ENCODE measurements at places on chromosomes 2 and 18. TPM values are rescaled to one million over a fixed set of nuclear protein-coding genes. Genes with fewer than 3 reads are reported as not detected.

DNA sequence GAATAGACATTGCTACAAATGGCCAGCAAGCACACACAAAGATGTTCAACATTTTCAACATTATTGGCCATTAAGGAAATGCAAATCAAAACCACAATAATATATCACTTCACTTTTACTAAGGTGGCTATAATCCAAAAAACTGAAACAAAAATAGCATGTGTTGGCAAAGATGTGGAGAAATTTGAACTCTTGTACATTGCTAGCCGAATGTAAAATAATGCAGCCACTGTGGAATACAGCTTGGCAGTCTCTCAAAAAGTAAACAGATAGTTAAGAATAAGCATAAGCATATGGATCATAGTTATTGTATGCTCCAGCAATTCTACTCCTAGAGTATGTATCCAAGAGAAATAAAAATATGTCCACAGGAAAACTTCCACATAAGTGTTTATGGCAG, 192.5 kb downstream of the EN1 start:
- no peak overlapping the region for H3K4me3 ChIP-seq
- no peaks in the 10 kb centered on the region for H3K36me3 ChIP-seq
- no peaks in the 10 kb centered on the region for H3K4me1 ChIP-seq
- DNase-seq, result no peak
- H3K27me3 ChIP-seq, result no peaks in the 10 kb centered on the region

DNA sequence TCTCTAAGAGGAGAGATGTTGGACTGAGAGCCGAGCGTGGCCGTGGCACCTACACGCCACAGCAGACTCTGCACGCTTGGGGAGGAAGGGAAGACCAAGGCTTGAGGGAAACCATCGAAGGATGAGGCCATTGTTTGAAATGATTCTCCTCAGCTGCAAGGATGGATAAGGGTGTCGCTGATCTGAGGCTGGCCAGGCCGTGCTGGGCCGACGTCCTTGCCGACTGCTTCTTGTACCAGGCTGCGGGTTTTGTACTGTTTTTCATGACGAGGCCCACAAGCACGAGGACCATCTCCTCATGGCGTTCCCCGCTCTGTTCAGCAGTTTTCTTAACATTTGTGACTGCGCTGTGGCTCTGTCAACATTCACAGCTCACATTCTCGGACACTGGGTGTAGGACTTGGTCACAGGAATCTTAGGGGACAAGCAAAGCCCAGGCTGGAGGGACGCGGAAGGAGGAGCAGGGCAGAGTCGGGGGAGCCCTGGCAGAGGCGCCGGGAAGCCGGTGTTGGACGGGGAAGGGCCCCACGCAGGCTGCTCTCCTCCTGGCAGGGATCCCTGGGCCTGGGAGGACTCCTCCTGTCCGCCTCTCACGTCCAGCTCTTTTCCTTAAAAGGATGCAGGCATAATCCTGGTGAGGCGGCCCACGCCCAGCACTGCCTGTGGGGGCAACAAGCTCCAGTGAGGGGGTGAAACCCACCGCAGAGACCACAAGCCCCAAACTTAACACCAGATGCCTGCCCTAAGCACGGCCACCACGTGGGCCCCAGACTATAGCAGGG, 259.0 kb upstream of the SALL3 start:
- DNase-seq, result no peak
- peaks cover 3% of the 10 kb centered on the region for H3K27me3 ChIP-seq
- H3K4me3 ChIP-seq, result no peak overlapping the region
- no peak overlapping the region for H3K27ac ChIP-seq

DNA sequence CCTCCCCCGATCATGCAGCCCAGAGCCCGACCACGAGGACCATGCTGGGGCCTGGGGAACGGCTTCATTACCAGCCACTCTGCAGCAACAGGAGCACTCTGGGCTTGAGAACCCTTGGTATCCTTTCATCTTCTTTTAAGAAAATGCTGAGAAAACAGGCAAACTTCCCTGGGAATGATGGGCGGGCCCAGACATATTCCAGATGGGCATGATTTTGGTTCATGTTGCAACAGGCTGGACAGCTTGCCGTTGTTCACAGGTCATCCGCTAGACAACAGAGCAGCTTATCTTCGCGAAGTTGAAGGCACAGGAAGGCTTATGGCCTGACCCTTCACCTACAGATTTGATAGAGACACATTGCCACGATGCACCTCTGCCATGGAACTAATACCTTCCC, 121.0 kb downstream of the KLHL29 start:
- no peaks in the 10 kb centered on the region for H3K27me3 ChIP-seq
- H3K36me3 ChIP-seq, result no peaks in the 10 kb centered on the region
- H3K4me3 ChIP-seq, result no peak overlapping the region
- peaks cover 18% of the 10 kb centered on the region for H3K4me1 ChIP-seq
- no peak overlapping the region for H3K27ac ChIP-seq

DNA sequence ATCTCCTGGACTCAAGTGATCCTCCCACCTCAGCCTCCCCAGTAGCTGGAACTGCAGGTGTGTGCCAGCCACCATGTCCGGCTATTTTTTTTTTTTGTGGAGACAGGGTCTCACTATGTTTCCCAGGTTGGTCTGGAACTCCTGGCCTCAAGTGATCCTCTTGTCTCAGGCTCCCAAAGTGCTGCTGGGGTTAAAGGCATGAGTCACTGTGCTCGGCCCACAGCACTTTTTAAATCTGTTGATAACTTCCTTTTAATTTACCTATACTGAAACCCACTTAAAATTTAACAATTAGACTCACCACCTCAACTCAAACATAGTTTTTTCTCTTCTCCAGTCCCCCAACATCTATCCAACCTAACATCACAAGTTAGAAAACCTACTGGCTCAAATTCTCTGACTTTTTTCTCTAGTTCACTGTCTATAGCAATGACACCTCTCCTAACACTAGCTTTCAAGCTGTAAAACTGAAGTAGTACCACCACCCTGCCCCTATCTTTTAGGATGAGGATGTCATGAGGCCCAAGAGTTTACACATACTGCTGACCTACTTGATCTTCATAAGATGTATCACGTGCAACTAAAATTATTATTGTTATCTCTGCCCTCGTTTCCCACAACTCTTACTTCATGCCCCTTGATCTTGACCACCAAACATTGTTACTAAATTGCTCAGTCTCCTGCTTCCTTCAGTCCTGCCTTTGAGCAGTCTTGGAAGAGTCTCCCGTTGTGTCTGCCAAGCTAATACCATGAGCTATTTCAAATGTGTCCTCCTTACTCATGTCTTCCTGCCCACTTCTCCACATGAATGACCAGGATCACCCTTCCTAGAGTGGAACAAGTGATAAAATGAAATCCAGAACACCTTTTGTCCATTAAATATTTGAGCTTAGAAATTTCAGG, 142.3 kb upstream of the ZFP36L2 start:
- H3K27ac ChIP-seq, result no peak overlapping the region
- peaks cover 26% of the 10 kb centered on the region for H3K4me1 ChIP-seq
- no peaks in the 10 kb centered on the region for H3K36me3 ChIP-seq
- H3K4me3 ChIP-seq, result no peak overlapping the region

ANTXR1 gene
- total RNA-seq, result 111 TPM

BCL11A gene
- 4.4 TPM for total RNA-seq

YES1 gene
- total RNA-seq, result 55.2 TPM

DNA sequence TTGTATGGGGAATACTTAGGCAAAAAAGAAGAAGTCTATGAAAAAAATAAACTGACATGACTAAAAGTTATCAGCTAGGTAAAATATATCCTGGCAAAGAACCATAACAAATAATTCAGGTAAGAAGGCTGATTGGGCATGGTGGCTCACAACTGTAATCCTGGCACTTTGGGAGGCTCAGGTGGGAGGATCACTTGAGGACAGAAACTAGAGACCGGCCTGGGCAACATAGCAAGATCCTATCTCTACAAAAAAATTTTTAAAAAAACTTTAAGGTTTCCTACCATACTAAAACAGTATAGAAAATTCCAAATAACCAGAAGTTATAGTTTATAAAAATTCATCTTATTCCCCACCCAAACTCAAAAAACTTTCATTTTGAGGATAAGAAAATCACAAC, 10.8 kb downstream of the NCKAP1 start:
- no peaks in the 10 kb centered on the region for H3K36me3 ChIP-seq
- peaks cover 5% of the 10 kb centered on the region for H3K4me1 ChIP-seq
- H3K27me3 ChIP-seq, result no peaks in the 10 kb centered on the region
- no peak overlapping the region for H3K4me3 ChIP-seq

- H3K27ac ChIP-seq, result no peak overlapping the region
- H3K27me3 ChIP-seq, result no peaks in the 10 kb centered on the region
- DNase-seq, result no peak
- no peaks in the 10 kb centered on the region for H3K36me3 ChIP-seq
These were observed 687.2 kb downstream of the RNF144A start for GRCh38 chr2:7604456-7604855.

GRCh38 chr18:62954366-62954765, 239.0 kb downstream of the PHLPP1 start:
- H3K36me3 ChIP-seq, result no peaks in the 10 kb centered on the region
- H3K27me3 ChIP-seq, result no peaks in the 10 kb centered on the region
- no peak for DNase-seq
- H3K4me3 ChIP-seq, result no peak overlapping the region

CD226 gene
- 1.4 TPM for total RNA-seq

DNA sequence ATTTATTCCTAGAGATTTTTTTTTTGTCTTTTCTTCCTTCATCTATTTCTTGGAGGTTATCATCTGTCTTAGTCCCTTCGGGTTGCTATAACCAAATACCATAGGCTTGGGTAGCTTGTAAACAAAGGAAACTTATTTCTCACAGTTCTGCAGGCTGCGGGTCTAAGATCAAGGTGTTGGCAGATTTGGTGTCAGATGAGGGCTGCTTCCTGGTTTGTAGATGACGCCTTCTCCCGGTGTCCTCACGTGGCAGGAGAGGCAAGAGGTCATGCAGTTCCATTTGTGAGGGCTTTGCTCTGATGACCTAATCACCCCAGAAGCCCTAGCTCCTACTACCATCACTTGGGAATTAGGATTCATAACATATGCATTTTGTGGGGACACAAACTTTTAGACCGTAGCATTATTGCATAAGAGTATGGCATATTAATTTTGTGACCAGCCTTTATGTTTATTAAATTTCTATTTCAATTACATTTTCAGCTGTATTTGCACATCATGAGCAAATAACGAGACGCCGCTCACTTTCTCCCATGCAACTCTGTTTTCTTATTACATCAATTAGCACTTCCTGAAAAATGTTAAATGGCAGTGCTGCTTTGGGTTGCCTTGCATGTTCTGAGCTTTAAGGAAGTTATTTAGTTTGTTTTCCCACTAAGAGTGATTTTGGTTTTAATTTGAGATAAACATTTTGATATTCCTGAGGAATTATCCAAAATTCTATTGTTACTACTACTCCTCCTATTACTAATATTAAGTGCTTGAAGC, 246.4 kb upstream of the HDAC4 start:
- H3K27me3 ChIP-seq, result peaks cover 16% of the 10 kb centered on the region
- H3K36me3 ChIP-seq, result no peaks in the 10 kb centered on the region
- H3K27ac ChIP-seq, result no peak overlapping the region

SKA1 gene
- total RNA-seq, result 1.5 TPM

- no peaks in the 10 kb centered on the region for H3K36me3 ChIP-seq
- no peak overlapping the region for H3K4me3 ChIP-seq
- no peaks in the 10 kb centered on the region for H3K4me1 ChIP-seq
- H3K27me3 ChIP-seq, result no peaks in the 10 kb centered on the region
These were observed 55.6 kb downstream of the ITGB6 start for GRCh38 chr2:160144280-160144990.

DNA sequence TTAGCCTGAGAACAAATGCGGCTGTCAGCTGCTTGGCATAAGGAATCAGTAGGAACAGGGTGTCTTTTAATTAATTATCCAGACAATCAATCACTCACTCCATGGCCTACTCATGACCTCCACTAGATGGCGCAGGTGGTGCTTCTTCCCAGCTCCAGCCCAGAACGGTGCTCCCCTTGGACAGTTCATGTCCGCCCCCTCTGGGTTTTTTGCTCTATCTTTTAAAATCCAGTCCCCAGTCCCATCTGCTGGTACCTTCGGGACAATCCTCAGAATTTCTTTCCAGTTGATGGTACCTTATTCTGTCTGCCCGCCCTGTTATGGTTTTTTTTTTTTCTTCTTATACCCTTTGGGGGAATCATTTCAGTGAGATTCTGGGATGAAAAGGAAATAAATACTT, 99.8 kb downstream of the CACNB4 start:
- peak; percentile 64 for DNase-seq
- no peaks in the 10 kb centered on the region for H3K27me3 ChIP-seq
- no peak overlapping the region for H3K27ac ChIP-seq
- H3K4me1 ChIP-seq, result peaks cover 27% of the 10 kb centered on the region
- H3K36me3 ChIP-seq, result no peaks in the 10 kb centered on the region
- H3K4me3 ChIP-seq, result no peak overlapping the region

- DNase-seq, result peak; percentile 34
- peaks cover 66% of the 10 kb centered on the region for H3K4me1 ChIP-seq
- H3K4me3 ChIP-seq, result no peak overlapping the region
- H3K27ac ChIP-seq, result peak overlapping the region; percentile 61
- H3K36me3 ChIP-seq, result no peaks in the 10 kb centered on the region
These were observed 60.1 kb upstream of the KIF5C start for GRCh38 chr2:148814860-148815419.

- no peak overlapping the region for H3K27ac ChIP-seq
- no peaks in the 10 kb centered on the region for H3K27me3 ChIP-seq
- DNase-seq, result no peak
- H3K36me3 ChIP-seq, result no peaks in the 10 kb centered on the region
- no peaks in the 10 kb centered on the region for H3K4me1 ChIP-seq
These were observed 209.2 kb upstream of the GATA6 start for GRCh38 chr18:21960189-21960588.

GRCh38 chr18:9709304-9709877, 1.3 kb downstream of the RAB31 start:
- H3K36me3 ChIP-seq, result no peaks in the 10 kb centered on the region
- peak; percentile 46 for DNase-seq
- peaks cover 62% of the 10 kb centered on the region for H3K4me1 ChIP-seq
- peak overlapping the region; percentile 62 for H3K27ac ChIP-seq
- H3K27me3 ChIP-seq, result no peaks in the 10 kb centered on the region

DNA sequence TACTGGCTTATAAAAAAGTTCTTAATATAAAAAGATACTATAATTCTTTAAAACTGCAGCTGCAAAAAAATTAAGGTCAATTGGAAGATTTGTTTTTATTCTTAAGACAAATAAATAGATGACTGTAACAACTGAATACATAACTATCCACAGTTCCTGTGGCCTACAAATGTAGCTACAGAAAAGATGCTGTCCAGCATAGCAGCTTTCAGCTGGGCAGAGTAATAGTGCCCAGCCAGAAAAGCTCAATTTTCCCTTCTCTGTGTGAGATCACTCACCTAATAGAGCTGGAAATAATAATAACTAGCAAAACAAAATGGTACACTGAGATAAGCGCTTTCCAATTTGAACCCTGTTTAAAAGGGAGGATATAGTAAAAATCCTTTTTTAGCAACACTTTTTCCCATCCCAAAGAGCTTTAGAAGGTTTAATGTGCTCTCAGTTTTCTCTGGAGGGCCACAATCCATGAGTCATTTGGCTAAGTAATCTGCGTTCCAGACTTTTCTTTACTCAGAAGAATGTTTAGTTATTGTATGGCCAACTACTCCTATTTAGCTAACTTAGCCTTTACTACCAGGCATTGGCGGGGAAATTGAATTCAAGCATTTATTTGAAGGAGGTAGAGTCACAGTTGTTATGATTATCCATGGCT, 158.1 kb upstream of the SLC39A10 start:
- H3K27me3 ChIP-seq, result no peaks in the 10 kb centered on the region
- no peaks in the 10 kb centered on the region for H3K36me3 ChIP-seq
- no peak overlapping the region for H3K27ac ChIP-seq
- H3K4me3 ChIP-seq, result no peak overlapping the region
- no peaks in the 10 kb centered on the region for H3K4me1 ChIP-seq

CROCC2 gene
- 0.07 TPM for total RNA-seq

GRCh38 chr18:906416-907114, 1.9 kb downstream of the ADCYAP1 start:
- no peak for DNase-seq
- H3K4me1 ChIP-seq, result peaks cover 19% of the 10 kb centered on the region
- H3K4me3 ChIP-seq, result peak overlapping the region; percentile 44
- H3K36me3 ChIP-seq, result no peaks in the 10 kb centered on the region
- peaks cover 84% of the 10 kb centered on the region for H3K27me3 ChIP-seq

FAM110C gene
- total RNA-seq, result 2.5 TPM
